H7 (cell line): ENCODE measurements at places on chromosomes 3 and 15. TPM values are rescaled to one million over a fixed set of nuclear protein-coding genes. Genes with fewer than 3 reads are reported as not detected.

- DNase-seq = no peak
Measured at GRCh38 chr3:32794487-32795308, 23.1 kb upstream of the TRIM71 start.

DNA sequence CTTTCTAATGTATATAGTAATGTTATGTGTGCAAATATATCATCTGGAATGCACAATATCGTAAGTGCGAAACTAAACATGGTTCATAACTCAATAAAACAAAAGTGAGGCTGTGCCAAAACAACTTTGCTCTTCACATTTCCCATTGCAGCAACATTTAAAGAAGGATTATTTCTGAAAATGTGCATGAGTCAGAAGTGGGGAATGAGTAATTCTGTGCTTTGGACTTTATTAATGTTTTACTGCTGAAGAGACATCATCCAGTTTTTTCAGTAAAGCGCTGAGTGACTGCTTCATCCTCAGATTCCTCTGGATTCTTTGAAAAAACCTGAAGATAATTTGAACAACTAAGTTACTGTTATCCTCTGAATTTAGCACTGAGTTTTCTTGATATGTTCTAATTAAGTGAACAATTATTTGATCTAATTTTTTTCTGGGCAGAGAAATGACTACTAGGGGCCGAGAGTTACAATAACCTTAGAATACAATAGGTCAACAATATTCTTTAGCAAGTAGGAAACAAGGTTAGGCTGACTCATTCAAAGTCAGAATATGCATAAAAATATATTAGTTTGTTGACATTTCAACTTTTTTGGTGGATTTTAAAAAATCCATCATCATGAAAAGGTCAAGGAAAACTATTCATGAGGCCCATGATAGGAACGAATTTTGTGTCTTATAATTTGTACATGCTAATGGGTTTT lies 20.0 kb upstream of the PLCL2 start:
- DNase-seq = no peak

- no peak for DNase-seq
Measured at GRCh38 chr3:168558728-168559411, 463.1 kb upstream of the GOLIM4 start.

GRCh38 chr15:89389841-89390603 lies 55.4 kb upstream of the POLG start:
- DNase-seq = peak; percentile 78

GRCh38 chr15:91886878-91887277 lies 33.4 kb downstream of the SLCO3A1 start:
- DNase-seq = no peak

GRCh38 chr3:133855002-133855370 lies 40.7 kb downstream of the RAB6B start:
- DNase-seq = peak; percentile 54

GRCh38 chr3:170330366-170330765 lies 27.1 kb upstream of the SKIL start:
- no peak for DNase-seq

- DNase-seq = no peak
Measured at GRCh38 chr15:51652084-51652668, 29.1 kb upstream of the SCG3 start.

GRCh38 chr3:170178651-170179050 lies 2.9 kb downstream of the PHC3 start:
- no peak for DNase-seq

GRCh38 chr3:52784931-52785590 lies 7.7 kb downstream of the ITIH1 start:
- no peak for DNase-seq

GRCh38 chr3:57889807-57890206 lies 118.4 kb upstream of the FLNB start:
- DNase-seq = no peak

GRCh38 chr3:136008732-136009470 lies 43.4 kb downstream of the PPP2R3A start:
- DNase-seq = peak; percentile 26

- no peak for DNase-seq
Measured at GRCh38 chr3:133256787-133257483, 142.9 kb upstream of the BFSP2 start.

DNA sequence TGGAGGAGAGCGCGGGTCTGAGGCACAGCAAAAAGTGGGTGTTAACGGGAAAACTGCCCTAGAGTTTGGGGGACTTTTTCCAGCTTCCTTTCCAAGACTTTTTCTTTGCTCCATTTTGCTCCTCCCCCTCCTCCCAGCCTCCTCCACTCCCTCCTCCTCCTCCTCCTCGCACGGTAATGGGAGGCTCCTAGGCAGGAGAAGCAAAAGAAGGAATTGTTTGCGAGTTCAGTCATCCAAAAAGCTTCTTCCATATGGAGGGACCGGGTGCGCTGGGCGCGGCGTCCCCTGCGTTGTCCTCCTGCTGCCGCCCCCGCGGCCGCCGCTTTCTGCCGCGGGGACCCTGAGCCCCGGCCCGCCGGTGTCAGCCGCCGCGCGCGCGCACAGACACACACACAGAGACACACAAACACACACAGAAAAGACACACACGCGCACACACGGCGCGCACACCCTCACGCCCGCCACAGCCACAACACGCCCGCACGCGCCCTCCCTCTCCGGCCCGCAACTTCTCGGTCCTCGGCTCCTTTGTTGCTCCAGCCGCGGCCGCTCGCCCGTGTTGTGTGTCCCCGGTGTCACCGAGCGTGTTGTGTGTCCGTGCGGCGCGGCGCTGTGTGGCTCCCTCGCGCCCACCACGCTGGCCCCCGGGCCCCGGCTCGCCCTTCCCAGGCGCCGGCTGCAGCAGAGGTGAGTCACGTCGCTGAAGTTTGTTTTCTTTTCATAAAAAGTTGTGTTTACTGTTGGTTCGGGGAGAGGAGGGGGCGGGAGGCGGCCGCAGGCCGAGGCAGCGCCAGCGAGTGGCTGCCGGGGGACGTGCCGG lies at the start of gene BOC:
TSS of gene BOC (plus strand) at position 228 of the 820 bp plus-strand sequence. CDS start 38,246 bp downstream, outside the sequence.
- DNase-seq = peak; percentile 89

- no peak for DNase-seq
Measured at GRCh38 chr3:153410517-153410916, 248.5 kb downstream of the RAP2B start.

The RTP3 gene
- 0.07 TPM in 1 of 2 replicates, not detected in the other for total RNA-seq

The LYZL4 gene
- not detected in 2 replicates for total RNA-seq

The LEKR1 gene
- 0.38 TPM in 1 of 2 replicates, not detected in the other for total RNA-seq

The ITPR1 gene
- total RNA-seq = 4.3 and 4.4 TPM in 2 replicates

The EXD1 gene
- total RNA-seq = 0.22 and 0.73 TPM in 2 replicates

The ROPN1 gene
- total RNA-seq = not detected in 2 replicates

The SLC24A1 gene
- total RNA-seq = 2.8 and 4.6 TPM in 2 replicates

The TCF12 gene
- 54.5 and 91.7 TPM in 2 replicates for total RNA-seq

The STARD9 gene
- total RNA-seq = 1.4 and 2.8 TPM in 2 replicates

The C3orf85 gene
- not detected in 2 replicates for total RNA-seq

The WNT5A gene
- 11.5 and 15.7 TPM in 2 replicates for total RNA-seq

The ZNF502 gene
- 0.55 and 0.62 TPM in 2 replicates for total RNA-seq

The C3orf49 gene
- not detected in 2 replicates for total RNA-seq

The CIDEC gene
- not detected in 2 replicates for total RNA-seq
